ENCODE measurements at places on chromosomes 2 and 18.

DNA sequence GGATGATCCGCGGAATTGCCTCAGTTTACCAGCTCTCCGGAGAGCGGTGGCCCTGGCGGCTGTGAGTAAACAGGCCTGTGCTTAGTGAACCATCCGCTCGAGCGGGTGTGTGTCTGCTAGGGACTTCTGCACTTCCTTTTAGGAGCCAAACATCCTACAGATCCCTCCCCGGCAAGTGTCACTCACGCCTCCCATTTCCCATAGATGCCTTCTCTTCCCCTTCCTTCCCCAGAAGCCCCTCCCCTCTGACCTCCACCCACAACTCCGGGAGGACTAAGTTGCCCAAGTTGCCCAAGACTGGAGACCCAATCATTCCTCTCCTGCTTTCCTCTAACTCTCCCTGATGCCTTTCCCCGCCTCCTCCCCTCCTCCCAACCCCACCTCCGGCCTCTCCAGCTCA is 2.9 kb downstream of the C1QL2 start:
- no peak for DNase-seq

- DNase-seq = no peak
These were observed 88.7 kb upstream of the CXCR4 start for GRCh38 chr2:136206613-136207012.

GRCh38 chr2:199201539-199201938 is 256.2 kb downstream of the SATB2 start:
- no peak for DNase-seq

DNA sequence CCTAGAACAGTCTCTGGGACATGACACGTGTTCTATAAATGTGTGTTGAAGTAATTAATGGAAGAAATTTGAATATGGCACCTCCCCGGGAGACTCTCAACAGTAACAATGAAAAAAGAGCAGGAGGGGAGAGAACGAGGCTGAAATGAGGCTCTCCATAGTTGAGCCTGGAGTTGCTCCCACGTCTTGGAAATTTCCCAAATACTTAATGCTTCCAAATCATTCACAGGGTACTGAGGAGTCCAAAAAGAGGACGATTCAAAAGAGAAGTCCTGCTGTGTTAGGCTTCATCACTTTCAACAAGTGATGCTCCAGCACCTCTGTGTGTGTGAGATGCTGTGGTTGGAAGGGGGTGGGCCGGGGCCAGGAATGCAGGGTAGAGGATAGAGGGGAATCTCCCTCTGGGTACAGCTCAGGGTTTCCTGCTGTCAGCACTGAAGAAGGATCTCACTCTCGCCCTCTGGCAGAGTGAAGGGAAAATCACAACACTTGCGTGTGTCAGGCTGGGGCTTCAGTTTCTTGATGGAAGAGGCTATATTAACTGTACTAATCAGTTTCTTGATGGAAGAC is 18.1 kb upstream of the ZNF407 start:
- DNase-seq = no peak

GRCh38 chr2:105836840-105837692 is 92.4 kb downstream of the NCK2 start:
- no peak for DNase-seq

- no peak for DNase-seq
These were observed 414.3 kb downstream of the FBXO15 start for GRCh38 chr18:73733376-73733775.

- no peak for DNase-seq
These were observed 13.4 kb downstream of the CENPO start for GRCh38 chr2:24806661-24807036.
